ENCODE measurements at places on chromosomes 5 and 9. TPM values are rescaled to one million over a fixed set of nuclear protein-coding genes. Genes with fewer than 3 reads are reported as not detected.

KIF4B gene
- 0.11 TPM for total RNA-seq

PLPP1 gene
- 24.1 TPM for total RNA-seq

IGFBPL1 gene
- not detected for total RNA-seq

LRRC19 gene
- not detected for total RNA-seq

DNA sequence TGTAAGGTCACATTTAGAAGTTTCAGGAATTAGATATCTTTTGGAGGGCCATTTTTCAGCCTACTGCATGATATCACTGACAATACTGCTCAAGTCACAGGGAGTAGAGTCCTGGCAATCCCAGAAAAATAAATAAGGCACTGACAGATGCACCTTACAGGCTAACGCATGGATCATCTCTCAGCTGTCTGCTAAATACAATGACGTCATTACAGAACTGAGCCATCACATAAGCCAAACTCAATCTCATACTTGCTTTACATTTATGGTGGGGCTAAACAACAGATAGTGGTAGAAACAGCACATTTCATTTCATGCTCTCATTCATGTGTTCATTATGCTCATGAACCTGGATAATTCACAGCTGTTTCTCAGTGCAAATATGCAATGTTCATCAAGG, 243.7 kb downstream of the SEMA5A start:
- no peak for DNase-seq

- DNase-seq, result no peak
Observed at GRCh38 chr9:117725426-117725887, 21.3 kb downstream of the TLR4 start.

- no peak for DNase-seq
Observed at GRCh38 chr5:134794819-134795218, 36.2 kb downstream of the DDX46 start.

- DNase-seq, result no peak
Observed at GRCh38 chr9:94643176-94643575, 3.9 kb upstream of the FBP1 start.

DNA sequence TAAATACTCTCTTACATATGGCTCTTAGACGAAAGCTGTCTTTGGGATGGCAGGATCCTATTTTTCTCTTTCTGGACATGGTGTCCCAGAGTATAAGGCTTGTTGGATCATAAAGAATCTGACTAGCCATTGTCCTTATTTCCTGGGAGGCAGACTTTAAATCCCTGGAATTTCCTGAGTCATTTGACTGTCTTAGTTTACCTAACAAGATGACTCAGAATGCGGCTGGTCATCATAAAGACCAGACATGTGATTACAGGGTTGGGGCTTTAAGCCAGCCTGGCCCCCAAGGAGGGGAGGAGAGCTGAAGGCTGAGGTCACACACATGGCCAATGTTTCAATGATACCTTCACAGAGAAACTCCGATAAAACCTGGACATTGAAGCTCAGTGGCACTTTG, 37.2 kb downstream of the FAM240B start:
- peak; percentile 42 for DNase-seq
